ENCODE measurements at places on chromosomes 3 and 15. TPM values are rescaled to one million over a fixed set of nuclear protein-coding genes. Genes with fewer than 3 reads are reported as not detected.
A peak's percentile ranks its signal among the peaks of the same experiment; 100 is the strongest.

- no peaks in the 10 kb centered on the region for H3K27me3 ChIP-seq
- peaks cover 6% of the 10 kb centered on the region for H3K4me1 ChIP-seq
- H3K27ac ChIP-seq: peak overlapping the region; percentile 80
- DNase-seq: peak; percentile 82
- H3K4me3 ChIP-seq: peak overlapping the region; percentile 78
These were observed 179.9 kb upstream of the C2CD4B start for GRCh38 chr15:62344806-62345539.

The CPNE9 gene
- total RNA-seq: 0.17 TPM

The FBXL22 gene
- 0.80 TPM for total RNA-seq

GRCh38 chr15:79067969-79068368 is 22.6 kb downstream of the RASGRF1 start:
- no peak for DNase-seq
- no peak overlapping the region for H3K27ac ChIP-seq
- H3K4me3 ChIP-seq: no peak overlapping the region
- H3K36me3 ChIP-seq: no peaks in the 10 kb centered on the region
- peaks cover 5% of the 10 kb centered on the region for H3K27me3 ChIP-seq

GRCh38 chr3:127689266-127689860 is 16.6 kb downstream of the ABTB1 start:
- H3K27ac ChIP-seq: no peak overlapping the region

DNA sequence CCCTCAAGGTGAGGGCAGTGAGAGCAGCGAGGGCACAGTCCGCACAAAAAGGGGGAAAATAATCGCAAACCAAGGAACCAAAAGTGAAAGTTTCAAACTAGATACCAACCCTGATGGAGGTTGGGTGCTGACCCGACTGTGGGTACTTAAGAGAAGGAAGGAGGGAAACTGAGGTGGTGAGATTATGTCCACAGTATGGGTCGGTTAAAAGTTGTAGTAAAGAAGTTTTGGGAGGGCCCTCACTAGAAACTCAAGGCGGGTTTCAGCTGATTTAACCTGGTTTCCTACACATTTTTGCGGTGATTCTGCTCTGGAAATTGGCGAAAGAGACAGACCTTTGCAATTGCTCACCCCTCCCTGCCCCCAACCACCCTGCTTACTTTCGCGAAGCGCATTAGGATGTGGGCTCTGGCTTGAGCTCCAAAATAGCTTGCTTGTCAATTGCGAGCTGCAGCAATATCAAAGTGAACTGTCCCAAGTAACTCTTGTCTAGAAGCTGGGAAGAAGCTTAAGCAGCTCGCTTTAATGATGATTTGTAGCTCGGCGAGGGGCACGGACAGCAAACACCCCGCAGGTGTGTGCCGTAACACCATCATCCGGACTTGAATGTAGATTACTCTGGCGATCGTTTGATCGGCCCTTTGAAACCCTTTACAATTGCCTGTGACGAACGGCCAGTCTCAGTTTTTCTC is 15.8 kb downstream of the SOX2 start:
- DNase-seq: peak; percentile 63
- peak overlapping the region; percentile 71 for H3K4me3 ChIP-seq
- H3K27ac ChIP-seq: peak overlapping the region; percentile 65
- peaks cover 2% of the 10 kb centered on the region for H3K4me1 ChIP-seq
- H3K27me3 ChIP-seq: peaks cover 81% of the 10 kb centered on the region

GRCh38 chr15:27705056-27705455 is 394.1 kb downstream of the OCA2 start:
- H3K27ac ChIP-seq: no peak overlapping the region
- H3K4me1 ChIP-seq: no peaks in the 10 kb centered on the region
- no peaks in the 10 kb centered on the region for H3K27me3 ChIP-seq
- H3K36me3 ChIP-seq: no peaks in the 10 kb centered on the region
- H3K4me3 ChIP-seq: no peak overlapping the region

The LYZL4 gene
- total RNA-seq: not detected

DNA sequence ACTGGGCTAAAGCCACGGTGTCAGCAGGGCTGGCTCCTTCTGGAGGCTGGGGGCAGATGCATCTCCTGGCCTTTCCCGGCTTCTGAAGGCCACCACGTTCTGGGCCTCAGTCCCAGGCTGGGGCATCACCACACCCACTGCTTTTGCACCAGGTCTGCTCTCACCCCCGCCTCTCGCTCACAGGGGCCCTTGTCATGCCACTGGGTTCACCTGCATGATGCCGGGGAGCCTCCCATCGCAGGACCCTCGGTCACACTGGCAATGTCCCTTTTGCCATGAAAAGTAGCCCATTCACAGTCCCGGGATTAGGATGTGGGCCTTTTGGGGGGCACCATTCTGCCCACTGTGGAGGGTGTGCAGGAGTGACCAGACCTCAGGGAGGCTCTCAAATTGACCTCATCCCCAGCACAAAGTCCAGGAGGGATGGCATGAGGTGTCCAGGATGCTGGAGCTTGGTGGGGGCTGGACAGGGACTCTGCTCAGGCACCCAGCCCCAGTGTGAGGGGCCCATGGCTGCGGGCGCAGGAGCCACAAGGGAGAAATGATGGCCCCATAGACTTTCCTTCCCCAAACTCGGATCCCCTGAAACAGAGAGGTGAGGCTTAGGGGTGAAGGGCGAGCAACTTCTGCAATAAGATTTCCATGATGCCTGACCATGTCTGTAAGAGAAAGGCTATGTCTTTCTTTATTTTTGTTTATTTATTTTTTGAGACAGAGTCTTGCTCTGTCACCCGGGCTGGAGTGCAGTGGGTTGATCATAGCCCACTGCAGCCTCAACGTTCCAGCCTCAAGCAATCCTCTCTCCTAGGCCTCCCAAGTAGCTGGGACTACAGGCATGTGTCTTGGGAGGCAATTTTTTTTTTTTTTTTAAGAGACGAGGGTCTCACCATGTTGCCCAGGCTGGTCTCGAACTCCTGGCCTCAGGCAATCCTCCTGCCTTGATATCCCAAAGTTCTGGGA is 189.1 kb downstream of the GOLGA6L6 start:
- no peak overlapping the region for H3K4me3 ChIP-seq
- no peaks in the 10 kb centered on the region for H3K27me3 ChIP-seq
- peaks cover 4% of the 10 kb centered on the region for H3K4me1 ChIP-seq
- no peak overlapping the region for H3K27ac ChIP-seq
- peak; percentile 57 for DNase-seq

DNA sequence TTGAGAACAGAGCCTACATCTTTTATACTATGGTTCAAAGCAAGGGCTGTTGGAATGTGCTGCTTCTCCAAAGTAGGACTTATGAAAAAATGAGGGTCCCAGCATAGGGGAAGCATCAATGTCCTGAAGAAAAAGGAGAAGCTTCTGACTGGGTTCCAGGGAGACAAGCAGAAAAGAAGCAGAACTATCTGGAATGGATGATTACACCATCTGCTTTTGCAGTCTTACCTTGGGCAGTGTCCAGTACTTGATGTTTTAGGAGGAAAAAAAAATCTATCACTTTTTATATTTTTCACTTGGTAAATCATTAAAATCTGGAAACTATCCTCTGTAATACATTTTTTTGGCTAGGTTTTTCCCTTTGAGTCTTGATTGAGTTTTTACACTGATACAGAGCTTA is 57.9 kb upstream of the DPH6 start:
- H3K4me1 ChIP-seq: no peaks in the 10 kb centered on the region
- no peak overlapping the region for H3K27ac ChIP-seq
- H3K36me3 ChIP-seq: no peaks in the 10 kb centered on the region
